T-helper 17 cell (primary cell): ENCODE measurements at places on chromosomes 1 and 21.

GRCh38 chr1:154765970-154766369 lies 104.1 kb downstream of the KCNN3 start:
- DNase-seq = no peak

- DNase-seq = no peak
Measured at GRCh38 chr1:201481004-201481380, 12.0 kb upstream of the PHLDA3 start.

- DNase-seq = no peak
Measured at GRCh38 chr1:22127248-22127647, 15.6 kb downstream of the WNT4 start.

DNA sequence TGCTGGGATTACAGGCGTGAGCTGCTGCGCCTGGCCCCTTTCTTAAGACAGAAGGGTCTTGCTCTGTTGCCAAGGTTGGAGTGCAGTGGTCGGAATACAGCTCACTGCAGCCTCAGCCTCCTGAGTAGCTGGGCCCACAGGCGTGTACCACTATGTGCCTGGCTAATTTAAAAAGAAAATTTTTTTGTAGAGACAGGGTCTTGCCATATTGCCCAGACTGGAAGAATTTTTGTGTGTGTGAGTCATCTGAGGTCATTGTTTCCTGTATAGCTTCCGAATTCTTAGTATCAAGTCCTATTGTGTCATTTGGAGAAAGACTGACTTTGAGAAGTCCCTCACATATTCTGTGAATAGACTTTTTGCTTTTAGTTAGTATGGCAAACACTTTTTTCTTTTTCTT lies 4.7 kb downstream of the SZRD1 start:
- no peak for DNase-seq

DNA sequence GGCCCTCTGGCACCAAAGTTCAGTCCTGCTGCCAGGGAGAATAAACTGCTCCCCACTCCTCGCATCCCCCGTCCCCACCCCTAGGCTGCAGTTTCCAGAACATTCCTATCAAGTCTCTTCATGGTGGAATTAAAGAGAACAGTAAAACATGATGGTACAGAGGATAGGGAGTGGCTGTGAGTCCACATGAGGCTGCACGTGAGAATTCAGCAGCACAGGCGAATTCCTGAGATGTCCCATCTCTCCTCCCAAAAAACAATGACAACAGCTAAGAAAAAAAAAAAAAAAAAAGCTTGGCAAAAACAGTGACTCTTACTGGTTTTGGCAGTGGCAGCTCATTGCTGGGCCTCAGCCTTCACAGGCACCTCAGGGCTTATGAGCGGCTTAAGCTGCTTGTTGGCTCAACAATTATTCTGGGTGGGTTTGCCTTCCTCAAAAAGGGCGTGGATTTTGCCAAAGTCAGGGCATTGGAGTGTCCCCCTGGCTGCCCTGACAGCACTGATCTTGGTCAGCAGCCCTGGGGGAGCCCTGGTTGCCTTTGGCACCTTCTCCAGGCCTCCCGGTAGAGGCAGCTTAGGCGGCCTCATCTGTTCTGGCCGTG lies 5.7 kb upstream of the IFFO2 start:
- DNase-seq = no peak

GRCh38 chr21:46308431-46308830 lies 15.2 kb downstream of the C21orf58 start:
- DNase-seq = no peak

DNA sequence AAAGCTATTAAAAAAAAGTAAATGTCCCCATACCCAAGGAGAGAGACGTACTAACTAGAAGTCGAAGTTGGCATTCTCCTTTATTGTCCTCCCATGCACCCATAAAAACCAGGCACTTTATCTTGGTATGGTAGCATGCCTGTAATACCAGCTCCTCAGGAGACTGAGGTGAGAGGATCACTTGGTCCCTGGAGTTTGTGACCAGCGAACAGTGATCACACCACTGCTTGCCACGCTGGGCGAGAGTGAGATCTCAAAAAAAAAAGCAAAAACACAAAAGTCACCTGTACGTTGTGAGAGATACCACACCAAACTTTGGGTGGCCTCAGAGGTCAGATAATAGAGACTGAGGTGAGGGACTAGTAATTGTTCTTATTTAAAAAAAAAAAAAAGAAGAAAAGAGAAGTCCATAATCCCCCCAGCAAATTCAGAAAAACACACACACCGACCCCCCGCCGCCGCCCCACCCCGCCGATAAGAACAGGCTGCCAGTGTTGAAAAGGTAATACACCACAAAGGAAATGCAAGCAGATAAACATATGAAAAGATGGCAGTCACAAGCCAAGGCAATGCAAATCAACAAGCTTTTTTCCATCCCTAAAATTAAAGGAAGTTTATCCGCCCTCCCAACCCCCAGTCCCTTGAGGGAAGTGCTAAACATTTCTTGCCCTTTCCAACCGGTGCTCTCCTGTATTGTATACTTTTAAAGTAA lies 3.6 kb downstream of the L1TD1 start:
- no peak for DNase-seq

DNA sequence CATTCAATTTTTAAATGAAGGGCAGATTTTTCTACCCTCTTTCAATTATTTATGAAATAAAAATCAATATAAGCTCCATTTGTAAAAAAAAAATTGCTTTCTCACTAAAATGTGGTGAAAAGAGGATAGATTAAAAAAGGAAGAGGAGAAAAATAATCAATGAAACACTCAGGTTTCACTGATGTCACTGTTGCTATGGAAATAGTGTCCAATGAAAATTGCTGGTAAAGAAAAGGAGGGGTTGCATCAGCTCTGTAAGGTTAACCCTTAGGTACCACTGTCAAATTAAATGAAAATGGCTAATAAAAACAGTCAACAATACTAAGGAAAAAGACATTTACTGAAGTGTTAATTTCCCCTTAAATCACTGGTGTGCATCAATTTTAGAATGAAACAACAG lies 91.6 kb upstream of the TTC39A start:
- no peak for DNase-seq

DNA sequence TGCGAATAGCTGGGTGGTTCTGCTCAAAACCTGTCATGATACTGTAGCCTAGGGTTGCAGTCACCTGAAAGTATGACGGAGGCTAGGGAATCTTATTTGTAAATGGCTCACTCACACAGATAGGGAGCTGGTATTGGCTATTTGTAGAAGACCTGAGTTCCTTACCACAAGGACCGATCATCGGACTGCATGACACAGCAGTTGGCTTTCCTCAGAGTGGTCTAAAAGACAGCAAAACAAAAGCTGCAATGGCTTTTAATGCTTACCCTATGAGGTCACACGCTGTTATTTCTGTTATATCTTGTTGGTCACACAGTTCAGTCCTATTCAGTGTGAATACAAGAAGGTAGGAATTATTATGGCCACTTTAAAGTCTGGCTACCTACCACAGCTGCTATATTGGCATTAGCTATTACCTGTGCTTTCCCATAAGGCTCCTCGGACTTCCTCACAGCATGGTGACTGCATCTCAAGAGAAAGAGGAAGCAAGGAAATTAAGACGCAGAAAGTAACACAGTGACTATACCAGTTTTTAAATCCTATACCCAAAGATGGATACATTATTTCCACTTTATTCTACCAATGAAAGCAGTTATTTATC lies 68.4 kb upstream of the LRRC7 start:
- no peak for DNase-seq

GRCh38 chr1:158924677-158925076 lies 6.7 kb upstream of the PYHIN1 start:
- DNase-seq = no peak

DNA sequence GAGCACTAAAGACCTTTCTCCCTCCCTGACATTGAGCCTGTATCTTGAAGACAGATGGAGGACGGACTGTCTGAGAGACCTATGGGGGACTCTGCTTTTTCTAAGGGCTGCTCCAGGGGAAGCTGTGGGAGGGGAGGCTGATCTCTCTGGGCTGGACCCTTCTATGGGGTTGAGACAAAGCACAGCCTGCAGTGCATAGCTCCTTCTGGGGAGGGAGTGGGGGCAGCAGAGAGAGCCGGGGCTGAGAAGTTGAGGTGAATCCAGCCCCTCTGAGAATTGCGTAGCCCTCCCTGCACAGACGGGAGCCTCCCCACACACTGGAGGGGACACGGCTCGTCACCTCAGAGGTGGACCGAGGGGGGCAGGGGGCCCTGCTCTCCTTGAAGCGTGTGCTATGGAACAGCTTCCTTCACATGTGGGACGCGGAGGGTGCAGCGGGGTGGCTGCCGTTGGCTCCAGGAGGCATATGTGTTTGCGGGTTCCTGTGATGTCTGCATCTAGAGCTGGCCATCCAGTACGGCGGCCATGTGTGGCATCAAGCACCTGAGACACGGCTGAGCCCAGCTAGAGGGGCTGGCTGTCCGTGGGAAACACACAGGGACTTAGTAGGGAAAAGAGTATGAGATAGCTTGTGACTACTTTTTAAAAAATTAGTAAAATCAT lies 299.1 kb downstream of the CAMTA1 start:
- DNase-seq = no peak

- DNase-seq = no peak
Measured at GRCh38 chr1:157519451-157519850, 32.9 kb downstream of the FCRL5 start.

GRCh38 chr1:24910210-24910609 lies 19.9 kb downstream of the RUNX3 start:
- no peak for DNase-seq

DNA sequence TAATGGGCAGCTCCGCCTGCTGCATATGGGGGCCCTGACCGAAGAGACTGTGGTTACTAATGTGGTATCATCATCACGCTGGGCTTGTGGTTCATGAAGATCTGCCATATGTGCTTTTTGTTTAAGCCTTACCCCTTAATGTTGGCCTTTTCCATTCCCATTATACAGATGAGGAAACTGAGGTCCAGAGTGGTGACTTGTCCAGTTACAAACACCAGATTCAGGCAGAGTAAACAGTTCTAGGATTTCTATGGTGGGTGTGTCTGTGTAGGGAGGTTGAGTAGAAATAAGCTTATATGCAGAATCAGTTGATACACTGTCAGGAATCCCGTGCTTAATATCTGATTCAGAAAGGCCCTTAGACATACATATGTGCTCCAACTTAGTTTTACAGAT lies 691 bp downstream of the UTP11 start:
- DNase-seq = no peak

DNA sequence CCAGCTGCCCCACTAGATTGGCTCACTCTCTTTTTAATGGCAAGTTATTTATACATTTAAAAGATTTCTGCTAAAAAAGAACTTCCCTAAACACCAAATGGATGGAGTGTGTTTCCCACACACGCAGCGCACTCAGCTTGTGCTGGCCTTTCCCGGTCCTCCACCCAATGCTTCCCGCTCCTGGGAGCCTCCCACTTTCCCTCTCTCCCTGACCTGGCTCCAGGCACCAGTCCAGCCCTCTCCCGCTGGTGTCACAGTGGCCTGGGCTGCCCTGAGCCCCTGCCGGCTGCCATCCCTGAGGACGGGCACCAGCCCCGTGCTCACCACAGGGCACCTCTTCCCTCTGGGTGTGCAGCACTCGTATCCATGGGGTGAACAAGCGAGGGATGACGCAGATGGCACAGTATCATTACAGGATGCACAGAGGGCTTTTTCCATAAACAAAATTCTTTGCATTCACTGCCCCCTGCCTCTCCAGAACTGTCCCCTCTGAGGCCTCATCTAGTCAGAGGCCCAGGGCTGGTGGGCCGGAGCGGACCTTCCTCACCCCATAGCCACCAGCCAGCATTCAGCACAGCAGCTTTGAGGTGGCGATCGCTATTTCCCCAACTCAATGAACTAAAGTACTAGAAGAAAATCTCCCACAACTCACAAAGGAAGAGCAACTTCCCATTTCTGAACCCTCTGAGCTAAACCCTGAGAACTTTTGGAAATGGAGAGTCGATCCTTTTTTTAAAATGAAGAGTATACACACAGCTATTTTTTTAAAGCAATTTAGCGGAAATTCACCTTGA lies 68.5 kb downstream of the SLC37A1 start:
- DNase-seq = no peak

- no peak for DNase-seq
Measured at GRCh38 chr1:20787840-20788795, 1.0 kb upstream of the HP1BP3 start.

DNA sequence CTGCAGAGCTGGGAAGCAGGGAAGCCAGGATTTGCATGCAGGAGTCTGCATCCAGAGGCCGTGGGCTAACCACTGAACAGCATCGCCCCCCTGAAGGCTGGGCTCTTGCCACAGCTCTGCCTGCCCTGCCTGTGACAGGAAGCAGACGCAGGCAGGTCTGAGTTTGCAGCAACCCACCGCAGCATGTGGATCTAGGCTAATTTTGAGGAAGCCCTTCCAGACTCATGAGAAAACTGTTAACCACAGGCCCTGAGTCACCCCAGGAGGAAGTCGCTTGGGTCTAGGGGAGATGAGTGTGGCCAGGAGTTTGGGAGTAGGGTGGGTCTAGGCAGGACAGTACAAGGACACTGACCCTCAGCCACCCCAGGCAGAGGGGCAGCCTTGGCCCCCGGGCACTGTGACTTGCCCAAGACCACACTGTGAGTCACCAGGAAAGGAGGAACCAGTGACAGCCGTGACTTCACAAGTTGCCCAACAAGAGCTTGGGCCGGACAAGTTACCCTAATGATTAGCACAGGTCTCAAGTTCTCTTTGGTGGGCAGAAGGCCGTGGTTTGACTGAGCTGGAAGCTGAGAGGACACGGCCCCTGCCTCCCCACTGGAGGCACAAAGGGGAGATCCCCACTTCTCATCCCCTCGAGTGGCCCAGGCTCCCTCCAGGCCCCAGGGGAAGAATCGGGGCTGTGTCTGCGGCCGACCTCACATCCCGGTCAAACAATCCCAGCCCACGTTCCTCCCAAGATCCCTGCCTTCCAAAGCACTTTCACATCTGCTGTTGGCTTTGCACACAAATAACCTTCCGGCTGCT lies 826 bp downstream of the LAPTM5 start:
- peak; percentile 65 for DNase-seq

GRCh38 chr1:231327617-231328016 lies 10.0 kb downstream of the EXOC8 start:
- DNase-seq = no peak

DNA sequence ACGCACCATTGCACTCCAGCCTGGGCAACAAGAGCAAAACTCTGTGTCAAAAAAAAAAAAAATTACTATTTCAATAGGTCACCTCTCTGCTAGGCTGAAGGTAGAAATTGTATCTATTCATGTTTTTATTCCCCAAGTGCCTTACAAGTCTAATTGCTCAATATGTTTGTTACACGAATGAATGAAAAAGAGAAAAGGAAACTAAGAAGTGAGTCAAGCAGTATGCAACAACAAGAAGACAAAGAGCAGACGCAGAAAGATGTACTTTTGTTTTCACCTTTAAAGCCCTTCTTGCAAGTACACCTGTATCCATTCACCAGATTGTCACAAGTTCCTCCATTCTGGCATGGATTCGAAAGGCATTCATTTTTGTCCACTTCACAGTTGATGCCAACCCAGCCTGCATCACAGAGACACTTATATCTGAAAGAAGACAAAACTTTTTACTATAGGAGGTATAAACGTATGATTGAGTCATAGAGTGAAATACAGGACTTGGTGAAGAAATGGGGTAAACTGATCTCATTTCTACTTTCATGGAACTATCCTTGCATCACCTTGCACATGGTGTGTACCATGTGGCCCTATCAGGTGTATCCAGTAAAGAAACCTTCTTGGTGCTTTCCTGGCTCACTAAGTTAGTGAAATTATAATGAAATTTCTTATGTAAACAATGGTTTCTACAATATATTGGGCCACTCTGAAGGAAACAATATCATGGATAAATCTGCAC lies 57.1 kb upstream of the ADAM30 start:
- DNase-seq = no peak
